ENCODE measurements at places on chromosomes 5 and 9.

DNA sequence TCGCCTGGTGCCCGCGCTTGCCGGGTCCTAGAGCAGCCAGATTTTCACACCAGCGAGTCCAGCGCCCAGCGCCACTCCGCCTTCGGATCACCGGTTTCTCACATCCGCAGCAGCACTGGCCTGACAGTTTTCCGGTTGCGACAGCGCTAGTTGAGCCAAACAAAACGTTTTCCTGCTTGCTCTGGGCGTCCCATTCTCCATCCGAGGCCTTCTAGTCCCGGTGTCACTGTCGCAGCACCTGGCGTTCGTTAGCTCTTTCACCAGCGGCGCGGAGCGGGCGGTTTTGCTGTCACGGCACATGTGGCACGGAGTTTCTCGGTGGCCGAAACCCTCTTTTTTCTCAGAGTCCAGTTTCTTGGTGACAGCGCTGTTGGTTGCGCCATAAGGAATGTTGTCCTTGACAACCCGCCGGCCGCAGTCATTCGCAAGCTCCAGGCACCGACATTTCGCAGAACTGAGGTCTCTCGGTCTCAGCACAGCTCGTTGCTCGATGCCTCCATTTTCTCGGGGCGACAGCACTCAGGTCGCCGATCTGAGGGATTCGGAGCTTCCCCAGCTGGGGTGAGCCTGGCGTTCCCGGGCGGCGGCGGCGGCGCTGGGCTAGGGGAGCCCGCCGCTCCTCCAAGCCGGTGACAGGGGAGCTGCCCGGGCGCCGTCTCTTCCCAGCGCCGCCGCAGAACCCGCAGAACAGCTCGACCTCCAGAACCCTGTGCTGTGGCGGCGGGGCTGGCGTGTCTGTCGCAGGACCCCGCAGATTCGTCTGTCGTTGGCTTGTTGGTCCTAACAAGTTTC, 47.8 kb downstream of the ANXA2R start:
- DNase-seq, result no peak

- DNase-seq, result no peak
Observed at GRCh38 chr9:77710965-77711648, 63.0 kb upstream of the GNA14 start.

DNA sequence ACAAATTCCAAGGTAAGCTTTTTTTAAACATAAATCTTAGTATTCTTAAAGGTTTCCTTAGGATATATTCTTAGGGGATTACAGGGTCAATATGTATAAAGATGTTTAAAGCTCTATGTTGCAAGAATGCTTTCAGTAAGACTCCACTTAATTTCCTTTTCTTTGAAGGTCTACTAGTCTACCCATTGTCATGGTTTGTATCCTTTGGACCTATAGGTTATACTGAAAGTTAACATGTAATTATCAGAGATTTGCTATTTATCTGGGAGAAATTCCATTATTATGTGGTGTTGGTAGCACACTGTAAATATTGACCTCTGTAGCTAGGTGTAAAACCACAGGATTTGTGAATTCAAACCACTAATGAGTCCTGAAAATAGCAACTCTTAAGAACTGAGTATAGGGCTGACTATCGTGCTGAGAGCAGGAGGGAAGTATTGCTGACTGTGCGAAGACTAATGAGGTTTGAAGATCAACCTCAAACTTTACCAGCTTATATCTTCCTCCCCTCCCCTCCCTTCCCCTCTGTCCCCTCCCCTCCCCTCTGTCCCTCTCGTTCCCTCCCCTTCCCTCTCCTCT, 85.6 kb downstream of the GADD45G start:
- DNase-seq, result no peak

GRCh38 chr5:177496070-177496726, 1.2 kb downstream of the PDLIM7 start:
- DNase-seq, result no peak

- DNase-seq, result no peak
Observed at GRCh38 chr9:126423142-126423915, 96.7 kb downstream of the MVB12B start.

GRCh38 chr5:150616506-150616905, 24.0 kb upstream of the SYNPO start:
- no peak for DNase-seq

- DNase-seq, result no peak
Observed at GRCh38 chr5:143644727-143645126, 167.2 kb upstream of the HMHB1 start.

DNA sequence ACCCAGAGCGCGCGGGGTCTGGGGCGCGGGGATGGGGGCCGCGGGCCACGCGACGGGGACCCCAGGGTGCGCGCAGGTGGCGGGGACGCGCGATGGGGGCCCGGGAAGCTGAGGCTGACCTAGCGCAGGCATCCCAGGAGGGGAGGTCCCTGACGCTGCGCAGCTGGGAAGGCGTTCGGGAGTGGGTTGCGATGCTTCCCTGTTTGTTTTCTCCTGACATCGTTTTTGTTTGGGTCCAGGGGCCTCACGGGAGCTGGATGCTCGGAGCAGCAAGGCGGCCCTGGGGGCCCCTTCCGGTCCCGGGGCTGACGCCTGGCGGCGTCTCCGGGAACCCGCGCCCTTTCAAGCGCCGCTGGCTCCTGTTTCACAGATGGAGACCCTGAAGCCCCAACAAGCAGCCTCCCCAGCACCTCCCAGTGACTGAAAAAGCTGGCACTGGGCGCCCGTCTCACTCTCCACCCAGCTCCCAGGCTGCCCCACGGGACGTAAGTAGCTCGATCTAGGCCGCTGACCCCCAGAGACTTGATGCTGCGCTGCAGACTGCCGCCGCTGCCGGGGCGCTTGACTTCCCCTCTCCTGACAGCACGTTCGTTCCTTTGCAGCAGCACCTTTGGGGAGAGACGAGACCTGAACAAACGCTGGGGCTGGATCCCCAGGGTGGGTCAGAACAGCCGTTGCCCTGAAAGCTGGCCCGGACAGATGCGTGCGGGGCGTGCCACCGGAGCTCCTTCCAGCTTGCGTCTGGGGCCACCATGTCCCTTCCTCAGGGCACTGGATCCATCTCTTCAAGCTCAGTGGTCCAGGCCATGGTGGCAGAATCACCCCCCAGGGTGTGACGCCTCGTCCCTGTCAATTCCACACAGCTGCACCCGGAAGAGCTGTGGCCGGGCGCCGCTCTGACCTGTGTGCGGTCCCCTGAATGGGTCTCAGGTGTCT, 593 bp downstream of the BRD3OS start:
- DNase-seq, result no peak

DNA sequence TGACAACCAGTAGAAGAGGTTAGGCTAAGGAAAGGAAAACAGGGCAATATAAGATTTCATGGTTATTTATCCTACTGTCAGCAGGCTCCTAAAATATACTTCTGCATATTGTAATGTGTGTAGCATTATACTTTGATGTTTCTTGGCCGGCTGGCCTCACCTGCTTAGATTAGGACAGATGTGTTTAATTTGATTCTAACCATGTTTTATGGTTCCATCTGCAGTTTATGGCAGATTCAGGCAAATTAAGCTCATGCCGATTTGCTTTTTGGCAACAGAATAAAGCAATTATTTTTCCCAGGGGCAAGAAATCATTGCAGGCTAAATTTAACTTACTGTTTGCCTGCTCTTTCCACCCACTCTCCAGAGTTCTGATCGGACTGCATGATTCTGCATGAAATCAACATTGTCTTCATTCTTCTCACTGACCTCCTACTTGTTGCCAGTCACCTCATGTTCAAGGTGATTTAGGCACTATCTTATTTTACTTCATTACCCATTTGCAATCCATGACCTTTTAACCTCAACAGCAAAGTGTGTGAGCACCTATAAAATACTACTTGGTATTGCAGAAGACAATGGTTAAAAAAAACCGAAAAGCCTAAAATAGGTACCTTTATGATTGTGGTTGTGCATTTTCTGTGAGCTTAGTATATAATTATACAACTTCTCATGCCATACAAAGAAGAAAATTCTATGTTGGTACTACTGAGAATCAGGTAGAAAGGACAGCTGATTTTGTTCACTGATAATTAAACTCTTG, 125.2 kb downstream of the EDIL3 start:
- DNase-seq, result no peak

GRCh38 chr5:172420235-172420939, 33.9 kb downstream of the SH3PXD2B start:
- no peak for DNase-seq

- no peak for DNase-seq
Observed at GRCh38 chr5:76473661-76474060, 70.6 kb downstream of the IQGAP2 start.

DNA sequence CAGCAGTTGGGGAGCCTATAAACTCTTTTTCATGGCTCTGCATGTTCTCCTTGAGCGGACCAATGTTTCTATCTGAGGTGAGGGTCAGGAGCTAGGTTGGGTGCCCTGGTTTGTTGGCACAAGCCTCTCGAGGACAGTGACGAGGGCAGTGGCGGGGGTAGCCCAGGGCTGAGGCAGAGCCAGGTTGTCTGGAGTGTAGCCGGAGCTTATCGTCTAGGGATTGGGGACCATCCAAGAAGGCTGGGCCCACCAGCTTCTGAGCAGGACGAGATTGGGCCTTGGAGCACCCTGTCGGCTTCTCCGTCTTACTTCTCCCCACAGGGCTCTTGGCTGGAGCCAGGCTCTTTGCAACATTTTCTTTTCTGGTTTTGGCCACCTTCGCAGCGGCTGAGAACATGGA, 13.2 kb upstream of the CCL21 start:
- no peak for DNase-seq

DNA sequence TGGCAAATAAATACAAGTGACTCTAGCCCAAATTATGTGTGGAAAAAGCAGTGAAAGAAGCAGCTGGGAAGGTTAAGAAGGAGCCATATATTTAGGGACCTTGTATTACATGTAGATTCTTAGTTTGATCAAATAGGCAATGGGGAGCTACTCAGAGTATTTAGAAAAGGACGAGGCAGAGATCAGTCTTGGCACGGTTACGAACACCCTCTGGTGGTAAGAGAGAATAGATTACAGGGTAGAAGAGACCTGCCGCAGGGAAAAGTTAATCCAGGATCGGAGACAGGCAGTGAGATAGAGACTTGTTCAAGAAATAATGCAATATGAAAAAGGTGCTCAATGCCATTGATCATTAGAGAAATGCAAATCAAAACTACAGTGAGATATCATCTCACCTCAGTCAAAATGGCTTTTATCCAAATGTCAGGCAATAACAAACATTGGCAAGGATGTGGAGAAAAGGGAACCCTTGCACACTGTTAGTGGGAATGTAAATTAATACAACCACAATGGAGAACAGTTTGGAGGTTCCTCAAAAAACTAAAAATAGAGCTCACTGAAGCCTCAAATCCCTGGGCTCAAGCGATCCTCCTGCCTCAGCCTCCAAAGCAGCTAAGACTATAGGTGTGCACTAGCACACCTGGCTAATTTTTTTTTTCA, 12.0 kb downstream of the INIP start:
- DNase-seq, result no peak

DNA sequence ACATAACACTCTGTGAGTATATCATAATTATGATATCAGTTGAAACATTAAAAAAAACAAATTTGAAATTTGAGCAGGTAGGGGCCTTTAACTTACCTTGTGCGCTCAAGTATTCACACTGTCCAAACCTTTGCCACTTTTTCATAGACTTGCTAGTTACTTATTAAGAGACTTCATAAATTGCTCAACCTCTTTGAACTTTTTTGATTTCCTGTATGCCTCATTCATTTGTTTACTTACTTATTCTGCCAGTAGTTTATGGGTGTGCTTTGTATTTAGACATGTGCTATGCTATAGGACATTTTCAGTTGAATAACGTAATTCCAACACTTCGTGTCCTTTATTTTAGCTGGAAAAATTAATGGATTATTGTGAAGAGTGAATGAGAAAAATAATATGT, 204.8 kb downstream of the HCN1 start:
- DNase-seq, result no peak

DNA sequence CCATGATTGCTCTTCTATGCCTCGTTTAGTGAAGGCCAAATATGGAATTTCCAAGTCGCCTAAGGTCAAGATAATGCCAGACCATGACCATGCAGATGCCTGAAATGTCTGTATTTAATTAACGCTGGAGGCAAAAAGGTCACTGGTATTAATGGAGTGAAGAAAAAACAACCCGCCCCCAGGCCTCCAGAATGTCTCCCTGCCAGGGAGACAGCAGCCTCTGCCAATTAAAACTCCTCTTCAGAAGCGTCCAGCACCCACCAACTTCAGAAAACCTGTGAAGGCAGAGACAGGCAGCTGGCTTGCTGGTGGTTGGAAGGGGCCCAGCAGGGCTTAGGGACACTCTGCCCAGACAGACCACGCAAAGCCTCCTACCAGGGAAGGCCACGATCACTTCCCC, 94.4 kb downstream of the VAV2 start:
- no peak for DNase-seq

DNA sequence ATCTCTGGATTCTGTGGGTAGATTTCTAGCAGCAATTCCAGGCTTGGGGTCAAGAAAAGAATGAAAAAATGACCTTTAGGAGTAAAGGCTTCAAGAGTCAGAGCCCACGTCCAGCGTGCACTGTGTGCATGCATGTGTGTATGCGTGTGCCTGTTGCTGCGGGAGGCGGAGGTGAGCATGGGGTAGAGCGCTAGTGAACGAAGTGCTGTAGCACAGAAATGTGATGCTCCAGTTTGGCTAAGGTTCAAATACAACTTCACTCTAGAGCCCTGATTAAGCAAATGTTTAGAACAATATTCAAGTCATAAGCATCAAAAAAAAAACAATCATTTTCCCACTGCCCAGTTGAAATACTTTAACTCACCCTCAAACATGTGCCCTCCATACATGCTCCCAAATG, 403.9 kb downstream of the ZNF608 start:
- no peak for DNase-seq

- no peak for DNase-seq
Observed at GRCh38 chr5:154528005-154528594, 50.1 kb upstream of the HAND1 start.
